Ureter (tissue), 1 donor: ENCODE measurements at places on chromosomes 2 and 18.

GRCh38 chr2:14533131-14533757 is 99.3 kb upstream of the LRATD1 start:
- DNase-seq = no peak

DNA sequence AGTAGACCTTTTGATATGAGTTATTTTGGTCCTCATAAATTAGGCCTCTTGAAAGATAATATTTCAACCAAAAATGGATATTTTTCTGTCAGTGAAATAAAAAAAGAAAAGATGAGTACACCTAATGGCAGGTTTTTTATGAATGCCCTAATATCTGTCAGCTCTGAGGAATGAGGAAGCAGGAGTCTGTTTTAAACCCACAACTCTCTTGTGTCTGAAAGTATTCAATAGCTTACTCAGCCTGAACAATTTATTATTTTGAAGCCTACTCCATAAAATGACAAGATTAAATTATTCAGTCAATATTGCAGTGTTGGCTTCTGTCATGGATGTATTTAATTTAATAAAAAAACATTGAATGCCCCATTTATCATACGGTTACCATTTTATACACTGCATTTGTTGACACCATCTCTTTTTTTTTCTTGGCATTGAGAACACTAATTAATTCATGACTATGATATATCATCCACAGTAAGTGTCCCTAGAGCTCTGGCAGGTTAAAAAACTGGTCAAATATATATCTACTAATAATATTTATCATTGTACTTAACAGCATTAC is 548.2 kb downstream of the CBLN2 start:
- DNase-seq = no peak

- DNase-seq = no peak
These were observed 142.3 kb upstream of the NRP2 start for GRCh38 chr2:205540036-205540435.

DNA sequence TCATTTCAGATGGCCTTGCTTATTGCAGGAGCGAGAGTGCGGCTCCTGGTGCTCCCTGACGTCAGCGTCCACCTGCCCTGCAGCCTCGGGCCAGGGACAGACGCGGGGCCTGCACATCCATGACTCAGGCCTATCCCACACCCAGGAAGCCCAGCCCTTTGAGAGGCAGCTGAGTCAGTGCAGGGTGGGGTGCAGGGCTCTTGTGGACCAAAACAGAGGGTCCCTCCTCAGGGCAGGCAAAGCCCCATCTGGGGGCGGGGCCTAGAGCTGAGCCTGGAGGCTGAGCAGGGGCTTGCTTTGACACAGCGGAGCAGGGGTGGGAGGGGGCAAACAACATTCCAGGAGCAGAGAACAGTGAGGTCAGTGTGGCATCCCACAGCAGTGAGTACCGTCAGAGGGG is 7.7 kb upstream of the ARHGEF4 start:
- no peak for DNase-seq

GRCh38 chr2:40230186-40230585 is 221.7 kb downstream of the SLC8A1 start:
- DNase-seq = no peak

DNA sequence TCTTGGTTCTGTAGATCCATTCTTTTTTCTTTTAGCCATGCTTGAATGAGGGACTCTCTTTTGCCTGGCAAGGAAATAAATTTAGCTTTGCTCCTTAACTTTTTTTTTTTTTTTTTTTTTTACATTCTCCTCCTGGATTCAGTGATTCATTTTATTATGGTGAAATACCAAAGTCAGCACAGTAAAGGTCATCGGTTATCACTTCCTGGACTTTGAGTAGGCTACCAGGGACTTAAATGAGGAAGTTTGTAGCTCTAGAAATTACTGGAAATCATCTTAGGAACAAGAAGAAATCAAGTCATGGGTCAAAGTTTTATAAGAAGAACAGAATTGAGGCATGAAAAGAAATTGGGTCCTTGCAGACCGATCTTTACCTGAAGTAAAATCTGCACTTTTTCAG is 75.0 kb downstream of the SOCS6 start:
- no peak for DNase-seq

DNA sequence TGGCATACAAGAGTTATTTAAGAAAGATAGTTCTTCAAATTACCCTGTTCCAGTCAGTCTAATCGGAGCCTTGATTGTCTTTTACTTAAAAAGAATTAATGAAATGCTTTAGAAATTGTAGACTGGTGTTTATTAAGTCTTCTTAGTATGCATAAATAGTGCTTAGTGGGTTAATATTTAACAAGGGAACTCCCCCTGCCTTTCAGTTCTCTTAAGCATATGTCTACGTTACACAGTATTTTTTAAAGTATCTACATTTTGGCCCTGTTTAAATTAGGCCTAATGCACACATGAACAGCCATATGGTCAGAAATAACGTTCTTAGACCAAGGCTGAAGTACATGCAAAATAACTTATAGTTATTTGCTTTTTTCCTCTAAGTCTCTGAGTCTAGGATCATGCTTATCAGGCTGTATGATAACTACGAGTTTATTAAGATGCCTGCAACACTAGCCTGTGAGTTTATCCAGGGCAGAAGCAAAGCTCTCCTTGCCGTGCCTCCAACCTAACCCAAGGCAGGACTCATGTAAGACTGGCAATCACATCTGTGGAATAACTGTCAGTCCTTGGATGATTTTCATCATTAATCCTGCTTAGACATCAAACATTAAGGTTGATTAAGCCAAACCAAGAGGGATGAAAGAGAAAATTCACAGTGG is 6.7 kb downstream of the BCL2 start:
- no peak for DNase-seq

DNA sequence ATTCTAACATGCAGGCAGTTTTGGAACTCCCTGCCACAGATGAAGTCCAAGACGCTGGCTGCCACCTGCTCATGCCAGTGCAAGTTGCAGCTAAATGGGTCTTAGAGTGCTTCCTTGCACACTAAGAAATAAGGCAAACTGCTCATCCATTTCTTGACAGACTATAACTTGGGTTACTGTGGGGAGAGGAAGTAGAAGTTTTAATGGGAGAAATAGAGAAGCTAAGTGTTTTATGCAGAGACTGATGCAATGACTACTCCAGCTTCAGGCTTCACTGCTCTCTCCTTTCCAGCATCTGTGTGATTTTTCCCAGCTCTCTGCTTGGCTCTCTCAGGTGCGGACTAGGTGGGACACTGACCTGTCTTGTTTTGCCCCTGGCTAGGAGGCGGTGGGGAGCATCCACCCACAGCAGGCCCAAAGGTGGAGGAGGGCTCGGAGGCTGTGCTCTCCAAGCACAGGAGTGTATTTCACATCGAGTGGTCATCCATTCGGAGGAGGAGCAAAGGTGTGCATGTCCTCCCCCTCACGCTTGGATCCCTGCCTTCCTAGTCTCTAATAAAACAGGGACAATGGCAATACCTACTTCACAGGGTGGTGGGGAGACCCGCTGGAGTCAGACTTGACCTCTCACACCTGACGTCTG is 48.2 kb downstream of the SLC14A2 start:
- DNase-seq = no peak
